ENCODE measurements at places on chromosomes 7 and 10.

DNA sequence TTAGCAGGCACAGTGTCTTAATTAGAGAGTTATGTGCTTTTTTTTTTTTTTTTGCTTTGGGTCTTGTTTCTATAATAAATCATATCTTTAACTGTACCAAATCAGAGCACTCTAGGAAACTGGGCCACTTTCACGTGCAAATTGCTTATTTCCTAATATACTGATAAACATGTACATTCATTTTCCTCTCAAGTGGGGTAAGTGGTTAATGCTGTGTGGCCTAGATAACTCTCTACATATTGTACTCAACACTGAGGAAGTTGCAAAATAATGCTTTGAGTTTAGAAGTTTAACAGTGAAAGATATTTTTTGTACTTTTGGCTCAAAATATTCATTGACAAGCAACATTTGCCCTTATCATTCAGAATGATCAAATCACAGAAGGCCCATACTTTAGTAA, 115.9 kb upstream of the IFRD1 start:
- DNase-seq, result no peak

GRCh38 chr10:62589689-62590088, 214.8 kb upstream of the ADO start:
- DNase-seq, result no peak

- DNase-seq, result no peak
Observed at GRCh38 chr7:20698469-20698868, 83.0 kb downstream of the ABCB5 start.

DNA sequence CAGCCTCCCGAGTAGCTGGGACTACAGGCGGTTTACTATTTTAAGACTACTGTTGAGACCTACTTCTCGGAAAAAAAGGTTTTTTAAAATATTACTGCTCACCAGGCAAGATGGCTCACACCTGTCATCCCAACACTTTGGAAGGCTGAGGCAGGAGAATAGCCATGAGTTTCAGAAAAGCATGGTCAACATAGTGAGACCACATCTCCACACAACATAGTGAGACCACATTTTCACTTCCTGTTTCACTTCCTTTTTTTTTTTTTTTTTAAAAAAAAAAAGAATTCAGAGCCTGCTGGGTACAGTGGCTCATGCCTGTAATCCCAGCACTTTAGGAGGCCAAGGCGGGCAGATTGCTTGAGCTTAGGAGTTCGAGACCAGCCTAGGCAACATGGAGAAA, 46.5 kb downstream of the SVOPL start:
- DNase-seq, result no peak

DNA sequence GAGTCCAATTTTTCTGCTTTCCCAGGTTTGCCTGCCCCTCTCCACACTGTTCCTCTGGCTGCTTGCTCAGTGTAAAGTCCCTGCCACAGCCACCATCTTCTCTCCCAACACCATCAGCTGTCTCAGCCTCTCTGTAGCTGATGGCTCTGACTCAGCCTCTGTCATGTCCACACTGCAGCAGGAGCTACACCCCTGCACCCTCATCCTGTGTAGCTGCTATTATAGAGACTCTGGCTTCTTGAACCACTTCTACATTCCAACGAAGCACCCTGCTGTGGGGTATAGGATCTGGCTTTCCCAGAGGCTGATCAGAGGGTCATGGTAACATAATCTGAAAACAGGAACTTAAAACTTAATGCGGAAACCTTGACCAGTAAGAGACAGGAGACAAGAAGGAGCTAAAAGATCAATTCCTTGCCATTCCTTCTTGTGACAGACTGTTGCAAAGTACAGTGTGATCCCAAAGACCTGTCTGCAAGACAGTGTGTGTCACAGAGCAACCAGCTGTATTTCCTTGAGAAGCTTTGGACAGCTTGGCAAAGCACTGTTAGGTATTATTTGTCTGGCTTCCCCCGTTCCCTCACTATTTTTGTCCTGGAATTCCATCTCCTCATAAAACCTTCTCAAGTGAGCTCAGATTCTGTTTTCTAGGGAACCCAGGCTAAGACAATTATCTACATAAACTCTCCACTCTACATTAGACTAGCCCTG, 42.3 kb downstream of the NRCAM start:
- DNase-seq, result no peak

GRCh38 chr7:22049766-22050500, 104.2 kb upstream of the CDCA7L start:
- DNase-seq, result no peak

GRCh38 chr10:21432266-21432665, 93.2 kb downstream of the SKIDA1 start:
- no peak for DNase-seq

DNA sequence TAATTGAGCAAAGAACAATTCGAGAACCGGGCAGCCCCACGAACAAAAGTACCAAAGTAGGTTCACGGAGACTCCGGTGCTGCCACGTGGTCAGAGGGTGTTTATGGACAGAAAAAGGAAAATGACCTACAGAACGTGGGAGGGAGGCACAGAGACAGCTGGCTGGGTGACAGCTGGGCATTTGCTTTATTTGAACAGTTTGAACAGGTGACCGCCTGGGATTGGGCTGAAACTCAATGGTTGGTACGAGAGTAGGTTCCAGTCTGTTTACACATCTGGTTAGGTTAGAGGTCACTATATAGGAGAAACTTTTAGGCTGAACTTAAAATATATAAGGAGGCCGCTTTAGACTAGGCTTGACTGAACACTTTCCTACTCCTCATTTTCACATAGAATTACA, 50.6 kb upstream of the CELF2 start:
- DNase-seq, result no peak

DNA sequence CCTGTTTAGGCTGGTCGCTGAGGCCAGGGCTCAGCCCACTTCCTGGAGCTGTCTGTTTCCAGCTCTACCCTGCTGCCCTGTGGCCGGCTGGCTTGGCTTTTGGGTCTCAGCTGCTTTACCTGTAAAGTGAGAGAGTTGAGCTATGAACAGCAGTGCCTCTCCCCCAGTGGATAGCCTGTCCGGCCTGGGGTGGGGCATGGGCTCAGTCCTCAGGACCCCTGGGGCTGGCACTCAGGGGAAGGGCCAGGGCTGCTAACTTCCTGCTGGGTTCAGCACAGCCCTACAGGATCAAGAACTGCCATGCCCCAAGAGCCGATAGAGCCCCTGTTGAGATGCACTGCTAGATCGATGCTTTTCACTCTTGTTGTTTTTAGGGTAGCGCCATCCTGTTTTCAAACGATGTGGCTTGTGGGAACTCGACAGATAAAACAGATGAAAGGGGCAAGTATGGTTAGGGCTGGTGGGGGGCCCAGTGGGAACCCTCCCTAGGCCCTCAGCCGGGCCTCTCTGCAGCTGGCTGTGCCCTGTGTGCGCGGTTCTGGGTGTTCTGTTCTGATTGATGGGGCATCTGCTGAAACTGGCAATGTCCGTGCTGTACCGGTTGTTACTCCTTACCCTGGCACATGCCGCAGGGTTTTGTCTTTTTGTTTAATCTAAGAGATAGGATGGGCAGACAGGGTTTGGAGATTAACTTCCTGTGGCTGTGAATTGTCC, 10.0 kb upstream of the SFRP5 start:
- DNase-seq, result no peak

DNA sequence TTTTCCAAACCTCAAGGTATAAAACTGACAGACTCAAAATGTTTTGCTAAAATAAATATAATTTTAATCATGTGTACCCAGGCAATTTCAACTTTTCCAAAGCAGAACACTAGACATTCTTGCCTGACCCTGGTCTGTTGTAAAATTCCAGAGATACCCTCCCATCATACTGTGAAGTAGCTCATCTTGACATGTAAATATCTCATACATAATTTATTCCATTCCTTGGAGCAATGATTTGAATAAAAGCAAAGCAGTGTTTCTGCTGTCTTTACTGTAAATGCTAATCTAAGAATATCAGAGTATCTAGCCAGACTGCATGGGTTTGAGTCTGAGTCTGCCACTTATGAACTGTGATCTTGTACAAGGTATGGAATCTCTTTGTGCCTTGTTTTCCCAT, 68.9 kb downstream of the TES start:
- DNase-seq, result no peak

DNA sequence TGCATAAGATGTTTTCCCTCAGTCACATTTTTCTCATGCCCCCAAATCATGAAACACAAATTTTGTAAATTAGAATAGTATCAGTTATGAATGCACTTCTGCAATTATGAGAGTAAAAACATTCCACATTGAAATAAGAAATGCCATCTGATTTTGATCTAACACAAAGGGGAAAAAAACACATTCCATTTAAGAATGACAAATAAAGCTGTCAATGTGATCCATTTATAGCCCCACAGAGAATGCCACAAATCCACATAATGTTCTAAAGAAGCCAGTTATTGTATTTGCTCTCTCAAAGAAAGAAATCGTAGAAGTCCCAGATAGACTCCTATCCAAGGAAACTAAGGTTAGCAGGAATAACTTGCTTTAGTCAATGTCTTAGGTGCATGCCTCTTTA, 48.7 kb upstream of the RHOBTB1 start:
- DNase-seq, result no peak

- DNase-seq, result no peak
Observed at GRCh38 chr7:41103331-41103730, 599.6 kb downstream of the INHBA start.

GRCh38 chr10:45557275-45557905, 115.2 kb downstream of the ZFAND4 start:
- DNase-seq, result no peak

DNA sequence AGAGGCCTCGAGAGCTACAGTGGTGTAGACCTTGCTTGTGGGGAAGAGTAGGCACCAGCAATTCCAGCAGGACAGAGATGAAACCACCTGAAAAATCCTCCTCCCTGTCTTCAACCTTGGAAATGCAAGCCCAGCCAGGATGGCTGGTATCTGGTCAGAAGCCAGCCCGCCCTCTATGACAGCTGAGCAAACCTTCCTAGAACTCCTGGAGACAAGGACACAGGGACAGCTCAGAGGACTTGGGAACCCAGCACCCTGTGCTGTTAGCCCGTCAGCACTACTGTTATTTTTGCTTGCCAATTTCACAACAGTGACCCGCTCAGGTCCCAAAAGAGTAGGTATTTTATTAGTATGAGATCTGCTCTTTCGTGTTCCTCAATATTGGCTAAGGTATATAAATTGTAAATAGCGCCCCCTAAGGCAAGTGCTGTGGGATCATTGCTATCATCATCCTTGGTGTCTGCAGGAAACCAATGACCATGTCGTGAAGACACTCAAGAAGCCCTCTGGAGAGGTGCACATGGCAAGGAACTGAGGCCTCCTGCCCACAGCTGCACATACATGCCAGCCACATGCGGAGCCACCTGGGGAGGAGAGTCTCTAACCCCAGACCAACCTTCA, 156.5 kb upstream of the CHST15 start:
- no peak for DNase-seq

DNA sequence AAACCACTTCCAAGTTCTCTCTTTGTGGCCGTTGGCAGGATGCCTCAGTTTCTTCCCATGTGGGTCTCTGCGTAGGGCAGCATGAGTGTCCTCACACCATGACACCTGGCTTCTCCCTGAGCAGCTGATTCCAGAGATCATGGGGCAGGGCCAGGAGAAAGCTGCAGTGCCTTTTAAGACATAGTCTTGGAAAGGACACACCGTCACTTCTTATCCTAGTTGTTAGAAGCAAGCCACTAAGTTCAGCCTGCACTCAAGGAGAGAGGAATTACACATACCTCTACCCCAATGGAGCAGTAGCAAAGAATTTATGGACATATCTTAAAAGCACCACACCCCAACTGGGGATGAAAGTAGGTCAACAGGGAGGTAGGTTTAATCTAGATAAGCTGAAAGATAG, 16.4 kb downstream of the NODAL start:
- DNase-seq, result no peak

DNA sequence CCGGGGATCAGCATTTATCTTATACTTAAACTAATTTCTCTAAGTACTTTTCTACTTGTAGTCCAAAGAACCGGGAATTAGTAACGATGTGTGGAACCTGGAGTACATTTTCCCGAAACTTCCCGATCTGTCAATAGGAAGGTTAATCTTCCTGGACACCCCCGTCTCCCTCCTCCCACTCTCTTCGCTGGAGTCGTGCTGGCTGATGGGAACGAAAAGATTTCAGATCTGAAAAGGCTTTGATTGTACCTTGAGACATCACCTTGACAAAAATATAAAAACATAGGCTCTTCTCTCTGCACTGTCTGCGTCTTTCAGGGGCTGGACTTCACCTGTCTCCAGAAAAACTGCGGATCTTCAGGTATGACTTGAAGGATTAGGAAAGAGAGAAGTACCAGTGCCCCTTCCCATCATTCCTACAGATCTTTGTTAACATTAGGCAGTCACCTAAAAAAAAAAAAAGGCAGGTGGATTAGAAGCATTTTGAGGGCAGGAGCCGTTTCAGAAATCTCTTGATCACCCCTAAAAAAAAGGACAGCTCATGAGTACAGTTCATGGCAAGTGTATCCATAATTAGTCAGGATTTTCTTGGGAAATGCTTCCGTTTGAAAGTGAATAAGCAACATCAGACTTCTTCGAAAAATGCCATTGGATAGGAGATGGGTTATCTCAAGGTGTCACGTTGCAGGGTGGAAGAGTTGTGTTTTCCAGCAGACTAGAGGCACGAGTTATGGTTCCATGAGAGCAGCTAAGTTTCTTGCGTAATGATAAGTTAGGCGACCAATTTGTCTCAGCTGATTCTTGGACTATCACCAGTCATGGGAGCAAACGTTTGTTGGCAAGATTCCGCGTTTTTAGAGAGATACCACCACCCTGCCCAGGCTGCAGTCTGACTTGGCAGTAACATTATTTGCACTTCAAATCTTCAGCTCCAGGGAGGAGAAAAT, 7.8 kb upstream of the BAMBI start:
- no peak for DNase-seq

DNA sequence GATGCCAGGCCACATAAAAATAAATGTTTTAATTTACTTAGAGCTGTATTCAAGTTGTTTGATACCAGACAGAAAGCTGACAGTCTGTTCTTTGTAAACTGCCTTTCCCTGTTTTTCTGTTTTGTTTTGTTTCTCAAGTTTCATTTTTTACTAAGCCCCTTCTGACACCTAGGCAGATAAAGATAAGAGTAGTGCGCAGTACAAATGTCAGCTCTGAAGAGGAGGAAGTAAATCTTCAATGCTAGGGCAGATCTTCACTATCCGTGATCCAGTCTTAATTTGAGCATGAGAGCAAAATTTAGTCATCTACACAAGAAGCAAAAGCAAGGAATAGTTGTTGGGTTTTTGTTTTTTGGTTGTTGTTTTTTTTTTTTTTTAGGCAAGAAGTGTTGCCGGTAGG, 27.3 kb downstream of the MTURN start:
- no peak for DNase-seq

- no peak for DNase-seq
Observed at GRCh38 chr7:138374119-138374693, 85.9 kb upstream of the TRIM24 start.

GRCh38 chr7:1761774-1762173, 91.7 kb downstream of the ELFN1 start:
- no peak for DNase-seq

Measured in NCI-H446 (cell line).